ENCODE measurements at places on chromosomes 6 and 20.

- DNase-seq, result no peak
Measured at GRCh38 chr6:149233056-149233715, 84.3 kb upstream of the TAB2 start.

- DNase-seq, result no peak
Measured at GRCh38 chr6:137927777-137928218, 60.7 kb downstream of the TNFAIP3 start.

DNA sequence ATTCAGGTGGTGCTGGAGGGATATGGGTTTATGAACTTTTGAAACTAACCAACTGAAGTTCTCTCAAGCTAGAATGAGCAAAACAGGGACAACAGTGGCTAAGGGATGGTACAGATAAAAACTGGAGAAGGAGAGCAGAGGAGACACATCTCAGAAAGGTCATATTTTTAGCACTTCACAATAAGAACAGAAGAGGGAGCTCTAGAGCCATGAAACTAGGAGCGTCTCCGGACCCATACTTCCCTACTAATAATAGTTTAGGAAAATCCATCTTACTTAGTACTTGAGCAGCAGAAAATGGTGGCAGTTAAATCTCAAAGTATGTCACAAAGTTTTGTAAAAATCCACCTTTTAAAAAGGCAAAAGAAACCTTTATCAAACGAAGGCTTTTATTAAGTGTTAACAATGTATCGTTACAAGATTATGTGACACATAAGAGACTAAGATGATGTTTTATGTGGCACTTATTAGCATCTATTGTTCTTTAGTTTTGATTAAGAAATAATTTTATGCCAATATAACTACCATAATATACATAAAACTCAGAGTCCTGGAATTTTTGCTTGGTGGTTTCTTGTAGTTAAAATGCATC lies 278.6 kb downstream of the TBC1D32 start:
- no peak for DNase-seq

GRCh38 chr6:26271668-26272024 lies 93.4 kb upstream of the BTN3A2 start:
- no peak for DNase-seq

DNA sequence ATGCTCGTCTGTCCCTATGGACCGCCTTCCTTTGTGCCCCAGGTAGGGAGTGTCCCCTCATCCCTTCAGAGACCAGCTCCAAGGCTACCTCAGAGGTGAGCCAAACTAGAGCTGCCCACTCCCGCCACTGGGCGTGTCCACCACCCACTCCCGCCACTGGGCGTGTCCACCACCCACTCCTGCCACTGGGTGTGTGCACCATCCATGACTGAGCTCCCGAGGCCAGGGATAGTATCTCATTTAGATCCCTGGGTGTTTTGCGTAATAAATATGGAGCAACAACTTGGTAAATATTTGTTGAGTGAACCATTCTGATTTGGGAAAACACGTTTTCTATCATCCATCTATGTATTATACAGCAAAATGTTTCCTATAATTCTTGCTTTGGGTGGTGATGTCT lies 68.8 kb downstream of the ZBTB2 start:
- DNase-seq, result no peak

- DNase-seq, result no peak
Measured at GRCh38 chr20:9027626-9028025, 41.3 kb upstream of the PLCB4 start.

DNA sequence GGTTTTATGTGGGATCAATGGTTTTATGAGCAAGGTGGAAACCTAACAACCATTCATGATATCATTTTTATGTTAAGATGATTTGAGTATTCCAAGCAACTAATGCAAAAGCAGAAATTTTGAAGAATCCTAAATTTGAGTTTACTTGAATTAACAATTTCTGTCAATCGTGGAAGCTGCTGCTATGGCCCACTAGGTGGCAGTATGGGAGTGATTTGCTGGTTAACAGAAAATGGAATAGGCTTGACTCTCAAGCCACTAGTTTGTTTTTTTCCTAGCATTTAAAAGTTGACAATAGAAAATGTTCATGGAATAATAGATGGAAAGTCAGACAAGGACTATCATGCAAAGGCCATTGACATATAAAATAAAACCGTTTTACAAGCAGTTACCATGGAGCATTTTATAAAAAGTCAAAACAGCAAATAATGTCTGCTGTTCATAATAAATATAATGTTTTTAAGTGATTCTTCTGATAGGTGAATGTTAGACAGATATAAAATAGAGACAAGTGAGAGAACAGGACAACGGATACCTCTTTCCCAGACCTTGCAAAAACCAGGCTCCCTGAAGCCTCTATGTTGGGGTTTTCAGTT lies 43.0 kb upstream of the TMEM200A start:
- DNase-seq, result peak; percentile 10

GRCh38 chr6:116307001-116307400 lies 27.3 kb upstream of the TSPYL1 start:
- DNase-seq, result no peak

DNA sequence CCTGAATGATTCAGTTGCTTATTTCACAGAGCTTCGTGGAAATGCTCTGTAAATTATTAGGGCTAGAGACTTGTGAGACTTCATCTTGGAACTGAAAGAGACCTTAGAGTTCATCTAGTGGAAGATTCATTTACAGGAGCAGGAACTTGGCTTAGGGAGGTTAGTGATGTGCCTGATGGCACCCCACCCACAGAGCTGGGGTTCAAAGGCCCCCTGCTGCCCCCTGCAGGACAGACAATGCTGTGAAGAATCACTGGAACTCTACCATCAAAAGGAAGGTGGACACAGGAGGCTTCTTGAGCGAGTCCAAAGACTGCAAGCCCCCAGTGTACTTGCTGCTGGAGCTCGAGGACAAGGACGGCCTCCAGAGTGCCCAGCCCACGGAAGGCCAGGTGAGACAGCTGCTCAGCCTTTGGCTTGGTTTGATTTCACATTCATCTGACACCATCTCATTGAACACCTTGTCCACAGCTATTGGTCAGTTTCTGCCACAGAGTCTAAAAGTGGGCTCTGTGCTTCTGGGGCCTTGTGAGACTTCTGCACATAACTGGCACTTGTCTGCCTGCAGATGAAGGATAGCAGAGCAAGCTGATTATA lies 25.1 kb downstream of the MYBL2 start:
- DNase-seq, result no peak

- no peak for DNase-seq
Measured at GRCh38 chr20:16542477-16542876, 30.8 kb downstream of the KIF16B start.

- DNase-seq, result no peak
Measured at GRCh38 chr20:59932616-59933295, 681 bp downstream of the SYCP2 start.

- no peak for DNase-seq
Measured at GRCh38 chr20:7257099-7257498, 489.6 kb downstream of the BMP2 start.

GRCh38 chr6:75098709-75099108 lies 107.1 kb downstream of the COL12A1 start:
- DNase-seq, result no peak

GRCh38 chr6:108848116-108848868 lies at the start of gene ARMC2:
ARMC2 (plus strand) TSS chr6:108848422; CDS start chr6:108854268, 5,846 bp downstream.
- peak; percentile 83 for DNase-seq

GRCh38 chr6:125829433-125829832 lies 38.7 kb downstream of the NCOA7 start:
- DNase-seq, result no peak

DNA sequence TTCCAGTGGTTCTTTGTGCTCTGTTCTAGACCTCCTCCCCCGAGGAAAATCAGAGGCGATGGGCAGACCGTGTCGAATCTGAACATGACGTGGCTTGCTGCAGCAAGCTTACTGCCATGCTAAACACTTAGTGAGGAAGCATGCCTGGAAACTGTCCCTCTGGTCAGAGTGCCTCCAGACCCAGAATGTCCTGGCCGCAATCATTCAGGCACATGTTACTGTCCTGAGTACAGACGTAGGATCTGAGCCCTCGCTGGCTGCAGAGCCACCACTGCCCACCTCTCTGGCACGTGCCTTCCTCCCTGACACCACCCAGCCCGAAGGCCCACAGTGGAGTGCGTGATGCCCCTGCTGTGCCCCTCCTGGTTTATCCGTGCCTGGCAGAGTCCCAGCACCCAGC lies 163.6 kb downstream of the SYNDIG1 start:
- no peak for DNase-seq

DNA sequence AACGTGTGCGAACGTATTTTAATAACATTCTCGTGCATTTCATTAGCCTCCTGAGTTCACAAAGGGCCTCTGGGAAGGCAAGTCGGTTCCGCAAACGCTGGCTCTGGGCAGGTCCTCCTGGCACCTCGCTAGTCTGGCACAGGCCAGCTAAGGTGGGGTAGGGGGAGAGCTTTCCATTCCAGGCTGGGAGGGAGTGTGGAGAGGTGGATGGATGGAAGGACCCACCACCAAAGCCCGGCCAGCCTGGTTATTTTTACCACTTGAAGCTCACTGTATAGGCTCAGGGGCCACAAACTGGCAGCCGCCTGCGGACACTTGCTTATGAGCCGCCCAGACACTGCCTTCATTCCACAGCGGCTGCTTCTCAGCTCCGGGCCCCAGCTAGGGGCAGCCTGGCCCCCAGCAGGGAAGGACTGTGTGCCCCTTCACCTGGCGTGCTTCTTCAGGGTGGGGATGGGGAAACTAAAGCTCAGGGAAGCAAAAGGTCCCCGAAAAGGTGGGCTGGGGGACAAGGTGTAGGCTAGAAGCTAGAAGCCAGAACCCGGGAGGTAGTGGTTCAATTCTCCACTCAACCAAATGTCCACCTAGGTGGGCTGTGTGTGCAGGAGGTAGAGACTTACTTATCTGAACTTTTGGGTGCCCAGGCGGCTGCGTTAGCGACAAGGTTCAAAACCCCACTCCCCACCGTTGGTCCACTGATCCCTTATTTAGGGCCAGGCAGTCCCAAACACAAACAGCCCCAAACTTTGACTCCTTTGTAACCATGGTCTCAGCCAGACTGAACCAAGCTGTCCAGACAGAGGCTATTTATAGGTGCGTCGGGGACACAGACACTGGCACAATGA lies 1.7 kb downstream of the PMEPA1 start:
- no peak for DNase-seq

GRCh38 chr20:13037727-13038126 lies 29.0 kb downstream of the SPTLC3 start:
- DNase-seq, result no peak

GRCh38 chr6:160462116-160462515 lies 113.9 kb downstream of the SLC22A3 start:
- no peak for DNase-seq

GRCh38 chr6:169274781-169275180 lies 21.1 kb upstream of the THBS2 start:
- no peak for DNase-seq

DNA sequence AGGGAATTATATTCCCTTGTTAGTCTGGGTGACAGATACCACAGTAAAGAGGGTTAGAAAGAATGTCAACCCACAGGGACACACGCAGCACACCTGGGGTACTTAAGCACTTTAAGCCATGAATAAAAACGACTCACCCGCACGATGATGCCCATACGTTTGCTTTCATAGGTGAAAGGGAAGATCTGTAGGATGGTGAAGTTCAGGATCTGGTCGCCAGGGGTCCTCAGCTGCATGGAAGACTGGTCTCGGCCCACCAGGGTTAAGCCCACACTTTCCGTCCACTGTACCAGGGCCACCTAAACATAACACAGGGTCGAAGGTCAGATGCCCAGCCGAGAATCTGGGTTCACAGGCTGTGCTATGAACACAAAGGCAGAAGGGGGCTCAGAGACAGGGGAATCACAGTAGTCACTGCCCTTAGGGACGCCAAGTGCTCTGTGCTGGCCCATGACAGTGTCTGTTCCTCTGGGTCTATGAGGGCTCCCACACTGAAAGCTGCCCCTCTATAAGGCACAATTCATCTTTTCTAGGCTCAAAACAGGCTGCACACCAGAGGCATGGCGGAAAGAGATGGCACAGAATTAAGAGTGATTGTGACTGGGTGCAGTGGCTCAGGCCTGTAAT lies 96.8 kb upstream of the NFATC2 start:
- peak; percentile 28 for DNase-seq

GRCh38 chr6:44084231-44085014 lies 42.8 kb downstream of the MRPL14 start:
- DNase-seq, result no peak

- no peak for DNase-seq
Measured at GRCh38 chr6:25166955-25167748, 112.0 kb upstream of the CARMIL1 start.

DNA sequence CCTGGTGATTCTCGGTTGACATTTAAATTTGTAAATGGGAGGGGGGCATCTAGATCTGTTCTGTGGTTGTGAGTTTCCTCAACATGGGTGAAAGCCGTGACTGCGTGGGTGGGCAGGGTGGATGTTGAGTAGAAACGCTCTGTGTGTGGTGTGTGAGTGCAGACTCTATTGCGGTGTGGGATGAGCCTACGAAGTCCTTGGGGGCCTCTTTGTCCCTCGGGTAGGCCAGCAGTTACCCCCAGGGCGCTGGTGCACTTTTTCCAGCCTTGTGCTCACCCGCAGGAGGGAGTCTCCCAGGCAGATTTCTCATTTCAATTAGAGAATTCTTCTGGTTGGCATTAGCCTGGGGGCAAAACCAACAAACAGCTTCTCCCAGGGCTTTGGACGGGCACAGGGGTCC lies 10.6 kb downstream of the TOX2 start:
- DNase-seq, result no peak

Measured in GM19239 (cell line).